ENCODE measurements at places on chromosomes 11 and 22.

GRCh38 chr11:129034001-129034400, 91.3 kb upstream of the TP53AIP1 start:
- no peak for DNase-seq

DNA sequence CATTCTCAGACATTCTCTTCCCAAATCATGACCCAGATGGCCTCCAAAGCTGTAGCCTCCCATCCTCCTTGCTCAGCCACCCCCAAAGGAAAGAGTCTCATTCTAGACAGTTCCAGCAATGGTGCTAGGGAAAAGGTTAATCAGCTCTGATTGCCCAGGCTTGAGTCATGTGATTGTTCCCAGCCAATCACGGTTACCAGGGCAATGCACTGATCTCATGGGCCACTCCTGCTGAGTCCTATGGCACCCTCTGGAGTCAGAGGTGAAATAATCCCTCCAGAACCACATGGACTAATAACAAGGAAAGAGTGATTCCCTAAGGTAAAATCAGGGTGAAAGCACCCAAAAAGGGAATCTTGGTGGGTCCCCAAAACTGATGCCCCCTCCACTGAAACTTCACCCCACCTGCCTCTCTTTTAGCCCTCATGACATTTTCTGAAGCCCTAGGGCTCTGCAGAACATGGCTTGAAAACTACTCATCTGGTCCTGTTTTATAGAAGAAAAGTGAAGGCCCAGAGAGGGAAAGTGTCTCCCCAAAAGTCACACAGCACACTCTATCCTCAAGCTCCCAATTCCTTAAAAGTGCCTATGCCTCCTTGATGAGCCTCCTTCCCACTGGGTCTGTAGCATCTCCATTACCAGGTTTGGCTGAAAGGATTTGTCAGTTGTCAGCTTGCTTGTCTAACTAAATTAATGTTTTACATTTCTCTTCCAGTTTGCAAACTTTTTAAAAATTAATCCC, 203.7 kb downstream of the MN1 start:
- no peak for DNase-seq

- DNase-seq, result peak; percentile 64
These were observed 21.9 kb upstream of the POLD3 start for GRCh38 chr11:74570266-74571061.

GRCh38 chr11:8711895-8712442, 29.4 kb downstream of the RPL27A start:
- DNase-seq, result no peak

- DNase-seq, result no peak
These were observed 13.3 kb downstream of the TSPO start for GRCh38 chr22:43164636-43165035.

Measured in SK-N-DZ (cell line).